ENCODE measurements at places on chromosomes 7 and 10. TPM values are rescaled to one million over a fixed set of nuclear protein-coding genes. Genes with fewer than 3 reads are reported as not detected.

PRSS37 gene
- not detected for total RNA-seq

TMEM213 gene
- not detected for total RNA-seq

HOGA1 gene
- total RNA-seq: 0.34 TPM

CRHR2 gene
- total RNA-seq: not detected

PDCD4 gene
- 168 TPM for total RNA-seq

TRPV5 gene
- not detected for total RNA-seq

ZNF485 gene
- total RNA-seq: 2.4 TPM

ASB4 gene
- not detected for total RNA-seq

POLR2J2 gene
- 3.5 TPM for total RNA-seq

EVX1 gene
- not detected for total RNA-seq

CNPY1 gene
- not detected for total RNA-seq

ASZ1 gene
- total RNA-seq: not detected

SLC29A4 gene
- 6.1 TPM for total RNA-seq

NPC1L1 gene
- total RNA-seq: 0.09 TPM

CCDC172 gene
- not detected for total RNA-seq

NODAL gene
- not detected for total RNA-seq

FBXW4 gene
- 49.0 TPM for total RNA-seq

MUC12 gene
- 0.34 TPM for total RNA-seq

OR2A5 gene
- total RNA-seq: not detected

PRDX3 gene
- total RNA-seq: 126 TPM

ARID5B gene
- 39.2 TPM for total RNA-seq
